ENCODE measurements at places on chromosomes 12 and 14.

GRCh38 chr12:51368640-51369517, 22.3 kb downstream of the GALNT6 start:
- no peak for DNase-seq

DNA sequence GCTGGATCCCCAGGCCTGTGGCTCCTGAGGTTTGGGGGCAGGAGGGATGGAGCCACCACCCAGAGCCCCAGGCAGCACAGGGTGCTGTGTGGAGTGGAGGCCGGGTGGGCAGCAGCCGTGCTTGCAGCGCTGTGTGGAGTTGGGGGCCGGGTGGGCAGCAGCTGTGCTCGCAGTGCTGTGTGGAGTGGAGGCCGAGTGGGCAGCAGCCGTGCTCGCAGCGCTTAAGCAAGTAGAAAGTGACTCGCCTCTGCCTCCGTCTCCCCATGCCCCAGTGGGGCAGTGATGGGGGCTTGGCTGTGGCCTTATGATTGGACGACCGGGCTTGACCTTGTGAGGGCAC, 10.3 kb downstream of the CEP170B start:
- DNase-seq: no peak

- DNase-seq: no peak
Measured at GRCh38 chr12:56725723-56726102, 614 bp upstream of the NACA start.

- DNase-seq: no peak
Measured at GRCh38 chr14:49691031-49691430, 1.9 kb upstream of the KLHDC1 start.

- no peak for DNase-seq
Measured at GRCh38 chr12:116427200-116427930, 131.8 kb upstream of the MAP1LC3B2 start.

DNA sequence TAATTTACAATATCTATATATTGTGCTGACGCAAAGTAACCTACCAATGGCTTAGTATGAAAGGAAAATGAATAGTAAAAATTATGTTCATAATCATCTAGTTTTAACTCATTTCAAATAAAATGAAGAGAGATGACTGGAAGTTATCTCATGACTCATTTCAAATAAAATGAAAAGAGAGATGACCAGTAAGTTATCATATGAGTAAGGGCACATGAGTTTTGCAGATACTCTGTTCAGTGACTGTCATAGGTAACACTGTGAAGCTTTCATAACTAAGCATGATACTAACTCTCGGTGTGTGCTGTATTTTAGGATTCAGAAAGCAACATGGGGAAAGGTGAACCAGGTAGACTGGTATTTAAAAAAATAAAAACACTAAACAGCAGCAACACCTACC, 364.5 kb upstream of the DIO2 start:
- no peak for DNase-seq

- peak; percentile 21 for DNase-seq
Measured at GRCh38 chr12:105704787-105705186, 374.3 kb downstream of the C12orf75 start.

DNA sequence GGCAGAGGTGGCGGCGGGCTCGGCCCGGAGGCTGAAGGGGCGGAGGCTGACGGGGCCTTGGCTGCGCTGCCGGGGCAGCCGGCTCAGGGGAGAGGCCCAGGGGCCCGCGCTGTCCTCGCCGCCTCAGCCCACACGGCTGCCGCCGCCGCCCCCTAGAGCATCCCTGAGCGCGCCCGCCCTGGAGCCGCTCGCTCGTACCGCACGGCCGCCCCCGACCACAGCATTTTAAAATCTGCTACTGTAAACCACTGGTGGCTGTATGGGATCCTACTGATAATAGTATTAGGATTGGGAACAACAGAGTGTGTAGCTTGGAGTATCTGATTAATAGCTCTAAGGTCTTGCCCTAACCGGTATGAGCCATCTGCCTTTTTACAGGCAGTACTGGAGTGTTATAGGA, 22.2 kb upstream of the EDDM3A start:
- no peak for DNase-seq

DNA sequence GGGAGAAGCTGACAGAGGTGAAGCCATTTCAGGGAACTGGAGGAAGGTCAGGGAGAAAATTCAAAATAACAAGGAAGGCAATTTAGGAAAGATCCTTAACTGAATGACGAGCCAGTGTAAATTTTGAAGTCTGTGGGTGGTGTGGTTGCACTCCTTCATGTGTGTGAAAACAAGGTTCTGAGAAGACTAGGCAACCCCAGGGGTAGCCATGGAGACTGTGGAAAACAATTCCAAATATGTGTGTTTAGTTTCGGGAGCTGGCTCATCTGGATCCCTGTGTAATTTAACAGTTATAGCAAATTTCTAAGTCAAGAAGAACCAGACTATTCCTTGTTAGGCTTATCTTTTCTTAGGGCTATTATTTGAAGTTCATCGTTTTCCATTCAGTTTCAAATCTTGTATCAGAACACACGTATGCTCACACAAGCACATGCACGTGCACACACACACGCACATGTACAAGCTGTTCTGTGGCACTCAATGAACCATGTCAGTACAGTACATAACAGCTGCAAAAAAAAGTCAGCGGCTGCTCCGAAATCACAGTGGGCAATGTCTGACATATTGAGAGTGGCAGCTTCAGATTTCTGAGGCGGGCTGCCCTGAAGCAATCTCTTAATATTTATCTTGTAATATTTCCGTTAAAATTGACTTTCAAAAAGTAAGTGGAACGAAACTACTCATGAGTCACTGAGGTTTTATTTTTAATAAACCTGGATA, 411.2 kb downstream of the AEBP2 start:
- no peak for DNase-seq

- DNase-seq: no peak
Measured at GRCh38 chr14:76329951-76330350, 46.0 kb upstream of the ESRRB start.

GRCh38 chr14:70856851-70857495, 47.7 kb upstream of the MAP3K9 start:
- DNase-seq: no peak

- DNase-seq: no peak
Measured at GRCh38 chr12:90677552-90677951, 277.4 kb downstream of the CCER1 start.
